ENCODE measurements at places on chromosomes 2 and 18.

DNA sequence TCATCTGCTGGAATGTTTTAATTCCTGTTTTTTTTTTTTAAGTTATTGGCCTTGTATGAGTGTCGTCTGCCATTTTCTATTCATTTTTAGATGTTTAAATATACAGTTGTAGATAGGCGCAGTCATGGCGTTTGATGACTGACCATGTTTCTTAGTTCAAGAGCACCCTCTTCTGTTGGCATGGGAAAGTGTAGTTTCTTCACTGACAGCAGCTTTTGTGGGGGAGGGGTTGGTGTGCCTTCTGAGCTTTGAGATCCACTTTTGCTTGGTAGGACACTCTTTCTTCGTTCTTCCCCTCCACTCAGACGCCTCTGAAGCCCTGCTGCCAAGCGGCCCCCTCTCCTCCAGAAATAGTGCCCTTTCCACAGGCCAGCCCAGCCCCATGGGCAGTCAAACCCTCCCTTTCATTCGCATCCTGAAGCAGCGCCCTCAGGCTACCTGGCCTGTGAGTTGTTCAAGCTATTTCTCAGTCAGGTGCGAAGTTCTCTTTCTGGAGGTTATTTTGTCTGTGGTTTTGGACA, 492.0 kb downstream of the TNS1 start:
- DNase-seq, result no peak

DNA sequence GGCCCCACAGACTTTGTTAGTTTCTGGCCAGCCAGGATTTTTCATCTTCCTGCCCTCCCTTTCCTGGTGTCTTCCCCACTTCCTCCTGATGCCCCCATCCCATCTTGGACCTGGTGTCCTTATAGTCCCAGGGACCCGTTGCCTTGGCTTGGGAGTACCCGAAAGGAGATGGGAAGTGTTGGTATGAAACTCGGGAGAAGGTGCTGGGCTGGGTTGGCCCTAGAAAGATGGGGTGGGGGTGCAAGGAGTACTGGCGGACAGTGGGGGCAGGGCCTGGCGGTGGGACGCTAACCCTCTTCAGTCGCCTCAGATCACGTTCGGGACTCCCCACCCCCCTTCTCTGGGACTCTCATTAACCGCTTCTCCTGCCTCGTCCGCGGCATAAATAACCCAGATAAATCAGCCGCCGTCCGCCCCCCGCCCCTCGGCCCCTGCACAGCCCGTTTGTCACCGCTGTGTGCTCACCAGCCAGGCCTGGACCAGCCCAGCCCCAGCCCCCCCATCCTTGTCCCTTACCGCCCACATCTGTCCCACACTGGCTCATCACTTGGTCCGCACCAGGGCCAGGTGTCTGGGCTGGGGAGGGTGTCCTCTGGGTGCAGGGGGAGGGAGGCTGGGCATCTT, 3.7 kb upstream of the ASIC4 start:
- no peak for DNase-seq

DNA sequence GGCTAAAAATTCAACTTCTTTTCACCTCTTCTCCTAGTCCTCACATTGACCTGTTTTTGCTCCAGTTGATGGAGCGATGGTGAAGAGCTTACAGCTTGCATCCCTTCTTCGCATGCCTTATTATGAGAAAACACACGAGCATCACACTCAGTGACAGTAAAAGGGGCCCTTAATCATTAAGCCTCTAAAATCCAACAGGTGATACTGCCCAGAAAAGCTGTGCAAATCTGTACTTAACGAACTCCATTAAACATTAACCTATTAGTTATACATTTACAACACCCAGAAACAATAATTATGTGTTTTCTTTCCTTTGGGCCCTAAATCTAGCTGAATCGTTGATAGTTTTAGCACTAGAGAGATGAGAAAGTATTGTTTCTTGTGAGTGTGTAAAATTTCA, 54.8 kb downstream of the LAMA1 start:
- no peak for DNase-seq

GRCh38 chr18:79507076-79507545, 111.4 kb downstream of the NFATC1 start:
- no peak for DNase-seq

- no peak for DNase-seq
These were observed 1430.8 kb upstream of the NXPH2 start for GRCh38 chr2:140210963-140211362.

DNA sequence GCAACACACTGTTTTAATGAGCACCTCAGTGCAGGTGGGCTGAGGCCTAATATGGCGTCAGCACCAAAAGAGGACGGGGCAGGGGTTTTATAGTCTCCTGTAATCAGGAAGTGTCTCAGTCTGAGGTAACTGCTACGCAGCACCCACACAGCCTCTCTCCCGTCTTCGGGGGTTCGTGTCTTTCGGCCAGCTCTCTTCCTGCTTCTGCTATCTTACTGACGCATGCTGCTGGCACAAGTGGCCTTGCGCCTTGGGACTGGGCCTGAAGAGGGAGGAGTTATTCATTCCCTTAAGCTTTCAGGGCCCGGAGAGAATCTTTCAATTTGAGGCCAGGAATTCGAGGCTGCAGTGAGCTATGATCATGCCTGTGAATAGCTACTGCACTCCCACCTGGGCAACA, 14.5 kb upstream of the PAPOLG start:
- no peak for DNase-seq

GRCh38 chr18:65567372-65567771, 183.4 kb upstream of the CDH7 start:
- no peak for DNase-seq

DNA sequence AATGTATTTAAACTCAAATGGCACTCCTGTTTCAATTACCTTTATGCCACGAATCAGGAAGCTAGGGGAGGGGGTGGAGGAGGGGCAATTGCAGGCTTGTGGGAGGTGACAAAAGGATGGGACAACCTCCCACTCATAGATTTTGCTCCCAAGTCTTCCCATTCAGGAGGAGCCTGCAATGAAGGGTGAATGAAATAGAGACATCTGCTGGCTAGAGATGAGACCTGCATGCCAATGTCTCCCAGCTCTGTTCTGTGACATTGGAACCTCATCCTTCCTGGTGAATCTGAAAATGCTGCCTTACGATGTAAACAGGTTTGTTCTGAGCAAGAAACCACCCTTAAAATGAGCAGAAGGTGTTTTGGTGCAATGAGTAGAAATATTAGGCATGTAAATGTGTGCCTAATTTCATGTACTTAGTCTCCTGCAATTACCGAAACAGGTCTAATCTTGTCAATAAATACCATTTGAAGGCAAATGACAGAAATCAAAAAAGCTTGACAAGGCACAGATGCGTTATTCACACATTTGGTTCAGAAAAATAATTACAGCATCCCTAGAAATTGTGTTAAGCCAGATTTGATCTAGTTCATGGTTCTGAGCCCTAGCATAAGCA, 2.7 kb upstream of the PID1 start:
- DNase-seq, result no peak

DNA sequence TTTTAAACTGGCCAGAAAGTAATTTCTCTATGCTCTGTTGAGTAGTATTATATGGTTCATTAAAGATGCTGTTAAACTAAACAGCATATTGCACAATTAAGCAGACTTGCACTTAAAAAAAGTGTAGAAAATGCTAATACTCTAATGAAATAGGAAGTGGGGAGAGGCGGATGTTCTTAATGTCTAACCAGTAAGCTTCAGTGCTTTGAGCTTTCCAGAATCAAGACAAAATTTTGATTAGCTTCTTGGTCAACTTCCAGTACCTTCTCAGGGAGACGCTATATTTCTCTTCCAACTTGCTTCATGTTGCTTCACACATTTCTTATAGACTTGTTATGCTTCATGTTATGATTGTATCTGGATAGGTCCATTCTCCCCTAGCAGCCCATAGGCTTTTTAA, 89.1 kb downstream of the MAP2 start:
- no peak for DNase-seq

DNA sequence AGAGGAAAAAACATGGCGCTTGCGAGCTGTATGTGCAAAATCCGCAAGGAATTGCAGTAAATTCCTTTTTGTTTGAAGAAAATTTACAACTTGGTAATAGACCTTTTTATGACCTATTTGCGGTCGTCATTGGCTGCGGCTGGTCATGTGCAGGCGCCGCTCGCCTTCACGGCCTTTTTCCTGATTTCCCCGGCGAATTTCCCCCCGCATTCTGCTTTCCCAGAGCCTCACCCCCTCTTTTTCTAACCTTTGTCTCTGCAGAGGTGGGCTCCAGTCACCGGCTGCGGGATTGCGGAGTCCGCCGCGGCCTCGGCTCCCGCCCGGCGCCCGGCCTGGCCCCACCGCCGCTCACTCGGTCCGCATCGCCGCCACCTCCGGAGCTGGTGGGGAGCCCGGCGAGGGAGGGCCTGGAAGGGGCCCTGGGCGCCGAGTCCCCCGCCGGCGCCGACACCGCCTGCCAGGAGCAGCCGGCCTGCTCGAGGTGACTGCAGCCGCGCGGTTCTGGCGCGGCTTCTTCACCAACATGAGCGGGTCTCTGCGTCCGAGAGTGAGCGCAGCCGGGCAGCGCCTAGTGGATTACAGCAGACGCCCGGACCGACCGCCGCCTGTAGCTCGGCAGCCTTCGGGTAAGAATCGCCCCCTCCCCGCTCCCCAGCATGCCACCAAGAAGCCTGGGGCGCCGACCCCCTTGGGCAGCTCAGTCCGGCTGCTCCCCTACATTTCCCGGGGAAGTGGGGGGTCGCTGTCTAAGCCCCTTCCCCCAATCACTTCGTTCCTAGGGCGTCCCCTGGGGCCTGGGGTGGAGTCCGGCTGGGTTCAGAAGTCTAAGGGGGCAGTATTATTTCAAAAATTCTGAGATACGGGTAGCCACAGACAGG, 7.1 kb downstream of the HOXD8 start:
- DNase-seq, result no peak

DNA sequence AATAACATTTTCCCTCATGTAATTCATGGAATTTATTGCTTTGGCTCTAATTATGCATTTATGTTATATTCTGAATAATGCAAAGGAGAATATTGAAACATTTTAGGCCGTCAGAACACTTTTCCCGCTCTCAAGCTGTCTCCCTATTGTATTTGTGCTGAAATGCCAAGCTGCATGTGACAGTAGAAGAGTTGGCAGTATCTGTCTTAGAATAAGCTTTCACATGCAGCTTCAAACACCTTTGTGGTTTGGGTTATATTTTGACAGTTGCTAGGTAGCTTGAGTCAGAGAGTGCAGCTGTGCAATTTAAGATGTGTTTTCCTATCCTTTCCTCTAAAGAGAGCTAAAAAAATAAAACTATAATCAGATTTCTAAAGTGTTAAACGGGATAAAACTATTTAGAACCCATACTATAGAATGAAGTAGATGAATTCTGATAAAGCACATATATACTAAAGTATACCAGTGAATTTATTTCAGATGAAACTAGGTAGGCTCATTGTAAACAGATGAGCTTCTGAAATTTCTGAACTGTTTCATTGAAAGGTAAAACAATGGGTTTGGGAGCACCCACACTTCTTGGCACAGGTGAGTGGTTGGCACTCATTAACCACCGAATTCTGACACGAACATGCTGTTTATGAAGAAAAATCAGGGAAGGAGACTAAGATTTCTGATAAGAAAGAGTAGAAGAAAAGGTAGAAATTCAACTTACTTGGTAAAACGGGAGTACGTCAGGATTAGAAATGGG, 43.4 kb downstream of the PLCL1 start:
- DNase-seq, result no peak

GRCh38 chr2:6352247-6352646, 513.5 kb downstream of the CMPK2 start:
- no peak for DNase-seq

DNA sequence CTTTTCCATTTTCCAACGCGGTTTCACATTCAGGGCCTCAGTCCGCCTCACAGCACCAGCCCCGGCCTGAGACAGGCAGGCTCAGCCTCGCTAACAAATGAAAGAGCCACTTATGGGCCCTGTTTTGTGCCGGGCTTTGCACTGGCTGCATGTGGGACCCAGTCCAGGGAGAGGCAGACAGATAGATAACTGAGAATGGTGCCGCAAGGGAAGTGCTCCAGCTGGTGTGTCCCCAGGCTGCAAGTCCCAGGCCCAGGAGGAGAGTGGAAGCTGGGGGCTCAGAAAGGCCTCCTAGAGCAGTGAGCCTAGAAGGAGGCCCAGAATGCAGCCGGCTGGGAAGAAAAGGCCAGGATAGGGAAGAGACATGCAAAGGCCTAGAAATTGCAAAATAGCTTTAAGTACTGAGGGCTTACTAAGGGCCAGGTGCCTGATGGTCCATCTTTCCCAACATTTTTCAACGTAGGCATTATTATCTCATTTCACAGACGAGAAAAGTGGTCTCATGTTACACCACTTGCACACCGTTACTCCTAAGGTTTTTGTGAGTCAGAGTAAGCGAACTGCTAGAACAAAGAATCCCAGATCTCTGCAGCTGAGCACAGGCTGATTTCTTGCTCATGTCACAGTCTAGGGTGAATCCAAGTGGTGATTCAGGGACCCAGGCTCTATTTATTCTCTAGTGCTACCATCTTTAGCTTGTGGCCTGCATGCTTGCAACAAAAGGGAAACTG, 26.0 kb downstream of the ADRA2B start:
- DNase-seq, result no peak

GRCh38 chr18:74742573-74743243, 145.0 kb downstream of the ZNF407 start:
- no peak for DNase-seq

DNA sequence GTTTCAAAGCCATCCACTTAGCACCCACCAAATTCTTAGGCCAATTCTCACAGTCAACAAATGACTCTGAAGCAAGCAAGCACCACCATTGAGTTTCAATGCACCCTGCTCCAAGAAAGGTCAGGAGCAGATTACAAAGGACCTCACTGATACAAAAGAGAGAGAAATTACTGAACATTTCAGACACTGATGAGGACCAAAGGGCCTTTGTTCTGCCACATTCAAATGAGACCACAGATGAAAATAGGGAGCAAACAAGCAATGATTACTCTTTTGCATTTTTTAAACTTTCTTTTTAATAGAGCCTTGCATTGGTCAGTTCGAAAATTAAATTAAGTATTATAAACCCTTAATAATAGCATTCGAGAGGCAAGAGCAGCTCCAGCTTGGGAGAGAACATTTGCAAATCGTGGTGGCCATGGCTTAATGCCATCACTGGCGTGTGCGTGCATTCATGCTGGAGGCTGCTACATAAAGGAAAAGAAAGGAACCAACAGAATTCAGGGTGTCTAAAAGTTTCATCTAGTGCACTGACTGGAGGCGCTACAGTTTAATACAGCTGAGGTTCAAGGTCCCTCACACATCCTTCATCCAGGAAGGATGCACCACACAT, 87.5 kb downstream of the KLF7 start:
- DNase-seq, result no peak

DNA sequence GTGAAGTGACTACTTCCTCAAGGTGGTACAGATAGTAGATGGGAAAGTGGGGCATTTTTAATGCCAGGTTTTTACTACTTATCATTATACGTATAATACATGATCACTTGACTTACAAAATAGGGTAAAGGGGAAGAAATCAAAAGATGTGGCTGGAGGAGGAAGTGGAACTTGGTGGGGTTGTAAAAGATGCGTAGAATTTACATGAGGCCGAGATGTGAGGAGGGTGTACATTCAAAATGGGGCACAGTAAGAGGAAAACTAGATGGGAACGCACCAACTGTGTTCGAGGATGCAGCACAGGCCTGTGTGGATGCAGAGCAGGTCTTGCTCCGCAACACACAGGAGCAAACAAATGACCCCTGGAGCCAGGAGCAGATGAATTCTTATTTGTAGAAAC, 403.3 kb downstream of the TXNL1 start:
- no peak for DNase-seq

GRCh38 chr2:48504647-48505327, 25.2 kb upstream of the STON1 start:
- DNase-seq, result no peak
